ENCODE measurements at places on chromosomes 1 and 21. TPM values are rescaled to one million over a fixed set of nuclear protein-coding genes. Genes with fewer than 3 reads are reported as not detected.

- DNase-seq: no peak
These were observed 4.2 kb upstream of the ECE1 start for GRCh38 chr1:21294266-21294989.

GRCh38 chr1:157399984-157400382, 152.3 kb downstream of the FCRL5 start:
- DNase-seq: no peak

Gene PTP4A2
- polyA plus RNA-seq: 154 TPM

Gene AMY2A
- not detected for polyA plus RNA-seq

Gene EPS8L3
- not detected for polyA plus RNA-seq

Gene TSACC
- polyA plus RNA-seq: not detected

DNA sequence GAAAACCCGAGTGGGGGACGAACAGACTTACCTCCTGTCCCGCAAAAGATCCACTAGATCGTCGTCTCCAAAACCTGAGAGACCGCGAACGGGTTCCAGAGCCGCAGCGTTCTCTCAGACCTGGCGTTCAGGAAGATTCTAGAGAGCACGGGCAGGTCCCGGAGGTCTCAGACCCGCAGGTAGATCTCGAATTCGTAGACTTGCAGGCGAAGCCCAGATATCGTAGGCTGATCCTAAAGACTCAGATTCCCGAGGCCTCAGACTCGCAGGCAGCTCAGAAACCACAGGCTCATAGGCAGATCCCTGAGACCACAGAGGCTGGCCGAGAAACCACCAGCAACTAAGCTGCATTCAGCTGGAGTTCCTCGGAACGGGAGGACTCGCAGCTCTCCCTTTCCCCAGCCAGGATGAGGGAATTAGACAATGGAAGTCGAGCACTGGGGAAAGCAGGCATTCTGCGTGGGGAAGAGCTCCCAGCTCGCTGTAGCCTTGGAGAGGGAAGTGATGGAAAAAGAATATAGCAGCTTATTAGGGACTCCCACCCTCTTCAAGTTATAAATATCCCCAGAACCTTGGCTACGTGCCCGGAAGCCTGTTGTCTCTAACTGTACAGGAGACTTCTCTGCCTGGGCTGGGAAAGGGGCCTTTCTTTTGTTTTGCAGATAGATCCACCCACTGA, at the start of gene ZNF436:
TSS of gene ZNF436 (minus strand) at position 502 of the 679 bp plus-strand sequence. CDS start 1,831 bp downstream, outside the sequence.
- DNase-seq: peak; percentile 97

DNA sequence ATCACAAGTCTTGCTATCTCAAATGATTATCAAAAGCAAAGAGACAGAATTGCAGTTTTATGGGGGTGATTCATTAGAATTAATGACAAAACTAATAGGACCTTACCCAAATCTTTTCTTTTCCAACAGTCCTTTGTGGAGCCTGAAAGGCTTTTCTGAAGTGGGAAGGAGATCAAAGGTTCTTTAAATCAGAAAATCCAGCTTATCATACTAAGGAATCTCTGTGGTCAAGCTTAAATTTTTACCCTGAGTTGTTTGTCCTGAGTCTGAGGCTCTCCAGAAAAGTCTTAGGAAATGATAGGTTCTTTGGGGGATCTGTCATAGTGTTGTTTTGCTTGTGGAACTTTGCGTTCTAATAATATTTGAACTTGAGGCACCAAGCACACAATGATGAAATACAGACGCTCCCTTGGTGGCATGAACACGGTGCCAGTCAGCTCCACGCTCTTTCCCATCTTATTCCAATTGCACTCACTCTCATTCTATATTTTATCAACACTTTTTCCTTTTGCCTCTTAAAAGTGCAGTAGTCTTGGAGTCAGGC, 38.0 kb upstream of the COL24A1 start:
- no peak for DNase-seq

DNA sequence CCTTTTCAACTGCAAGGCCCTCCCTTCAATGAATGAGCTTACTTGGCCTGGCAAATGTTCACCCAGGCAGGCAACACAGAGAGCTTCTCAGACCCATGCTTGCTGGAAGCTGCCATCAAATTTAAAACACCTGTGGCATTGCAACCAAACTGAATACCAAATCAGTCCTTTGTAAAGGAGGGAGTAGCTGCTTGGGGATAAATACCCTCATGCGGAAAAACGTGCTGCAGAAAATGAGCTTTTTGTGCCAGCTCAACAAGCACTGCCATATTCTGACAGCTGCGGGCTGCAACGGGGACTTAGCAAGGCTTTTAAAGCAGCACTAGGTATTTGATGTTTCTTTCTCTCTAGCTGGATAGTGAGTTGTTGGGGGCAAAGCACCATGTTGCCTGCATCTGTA, 119.7 kb downstream of the PLPPR4 start:
- DNase-seq: no peak

Gene EEIG2
- polyA plus RNA-seq: 1.5 TPM

GRCh38 chr1:57311411-57311810, 112.4 kb downstream of the DAB1 start:
- no peak for DNase-seq

DNA sequence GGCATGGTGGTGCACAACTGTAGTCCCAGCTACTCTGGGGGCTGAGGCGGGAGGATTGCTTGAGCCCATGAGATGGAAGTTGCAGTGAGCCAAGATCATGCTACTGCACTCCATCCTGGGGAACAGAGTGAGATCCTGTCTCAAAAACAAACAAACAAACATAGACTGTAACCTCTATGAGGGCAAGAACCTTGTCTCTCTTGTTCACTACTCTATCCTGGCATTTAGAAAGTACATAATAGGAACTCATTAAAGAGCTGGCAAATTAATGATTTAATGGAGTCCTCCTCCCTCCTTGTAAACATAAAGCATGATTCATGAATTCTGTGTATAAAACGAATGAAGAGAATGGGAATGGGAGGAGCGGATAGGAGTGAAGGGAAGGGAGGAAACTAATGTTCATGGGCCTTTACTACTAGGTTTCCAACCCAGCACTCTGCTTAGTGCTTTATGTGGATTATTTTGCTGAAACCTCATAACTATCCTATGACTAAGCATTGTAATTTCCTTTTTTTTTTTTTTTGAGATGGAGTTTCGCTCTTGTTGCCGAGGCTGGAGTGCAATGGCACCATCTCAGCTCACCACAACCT, 8.6 kb downstream of the LMOD1 start:
- no peak for DNase-seq

DNA sequence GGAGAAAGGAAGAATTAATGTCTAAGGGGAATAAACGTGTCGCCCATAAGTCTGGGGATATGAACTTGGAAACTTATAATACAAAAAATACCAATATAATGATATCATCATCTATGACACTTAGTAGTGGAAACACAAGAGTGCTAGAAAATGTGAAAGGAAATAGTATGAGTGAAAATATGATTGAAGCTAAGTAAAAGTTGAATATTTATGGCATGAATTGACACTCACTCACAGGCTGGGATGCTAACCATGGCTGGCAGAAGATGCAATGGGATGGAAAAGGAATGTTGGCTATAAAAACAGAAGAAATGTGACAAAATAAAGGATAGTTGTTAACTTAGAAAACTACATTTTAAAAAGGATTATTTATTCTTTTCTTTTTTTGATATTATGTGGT, 120.1 kb downstream of the XPR1 start:
- DNase-seq: no peak

GRCh38 chr21:26374817-26375216, 198.3 kb downstream of the CYYR1 start:
- no peak for DNase-seq

DNA sequence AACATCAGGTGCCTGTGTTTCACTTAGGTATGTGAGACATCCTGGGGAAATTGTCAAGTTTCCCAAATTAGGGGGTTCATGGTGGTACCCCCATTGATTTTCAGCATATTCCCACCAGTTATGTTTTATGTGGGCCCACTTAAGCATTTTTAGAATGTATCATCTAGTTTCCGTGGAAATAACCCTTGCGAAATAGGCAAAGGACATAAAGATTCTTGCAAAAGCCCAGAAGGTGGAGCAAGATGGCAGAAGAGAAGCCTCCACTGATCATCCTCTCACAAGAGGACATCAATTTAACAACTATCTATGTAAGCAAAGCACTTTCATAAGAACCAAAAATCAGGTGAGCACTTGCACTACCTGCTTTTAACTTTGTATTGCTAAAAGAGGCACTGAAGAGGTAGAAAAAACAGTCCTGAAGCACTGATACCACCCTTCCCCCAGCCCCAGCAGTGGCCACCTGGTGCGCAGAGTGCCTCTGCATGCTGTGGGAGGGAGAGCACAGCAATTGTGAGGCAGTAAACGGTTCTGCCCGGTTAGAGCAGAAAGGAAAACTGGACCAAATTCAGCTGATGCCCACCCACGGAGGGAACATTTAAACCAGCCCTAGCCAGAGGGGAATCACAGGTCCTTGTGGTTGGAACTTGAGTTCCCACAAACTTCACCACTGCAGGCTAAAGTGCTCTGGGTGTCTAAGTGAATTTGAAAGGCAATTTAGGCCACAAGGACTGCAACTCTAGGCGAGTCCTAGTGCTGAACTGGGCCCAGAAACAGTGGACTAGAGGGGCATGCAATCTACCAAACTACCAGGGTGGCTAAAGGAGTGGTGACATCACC, 23.2 kb downstream of the MCOLN2 start:
- no peak for DNase-seq

Gene MAP3K6
- 179 TPM for polyA plus RNA-seq

DNA sequence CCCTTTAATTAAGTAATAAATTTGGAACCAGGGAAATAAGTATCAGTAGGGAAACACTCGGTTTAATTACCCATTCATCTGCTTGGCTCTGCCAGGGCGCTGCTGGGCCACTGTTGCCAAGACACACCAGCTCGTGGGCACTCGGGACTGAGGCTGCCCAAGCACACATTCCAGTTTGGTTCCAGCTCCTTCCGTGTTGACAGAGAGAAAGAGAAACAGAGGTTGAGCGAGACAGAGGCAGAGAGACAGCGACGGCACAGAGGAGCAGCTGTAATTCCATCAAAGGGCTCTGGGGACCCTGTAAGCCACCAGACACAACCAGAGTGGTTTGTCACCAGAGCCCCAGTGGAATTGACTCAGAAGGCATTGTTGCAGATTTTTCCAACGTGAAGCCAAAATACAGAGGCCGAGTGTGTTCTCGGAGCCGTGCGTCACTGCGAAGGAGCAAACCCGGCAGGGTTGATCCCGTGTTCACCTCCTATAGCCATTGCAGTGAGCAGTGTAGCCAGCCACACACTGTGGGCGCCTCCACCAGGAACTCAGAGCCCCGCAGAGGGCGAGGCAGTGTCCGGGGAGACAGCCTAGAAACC, 33.5 kb downstream of the SYF2 start:
- peak; percentile 44 for DNase-seq

DNA sequence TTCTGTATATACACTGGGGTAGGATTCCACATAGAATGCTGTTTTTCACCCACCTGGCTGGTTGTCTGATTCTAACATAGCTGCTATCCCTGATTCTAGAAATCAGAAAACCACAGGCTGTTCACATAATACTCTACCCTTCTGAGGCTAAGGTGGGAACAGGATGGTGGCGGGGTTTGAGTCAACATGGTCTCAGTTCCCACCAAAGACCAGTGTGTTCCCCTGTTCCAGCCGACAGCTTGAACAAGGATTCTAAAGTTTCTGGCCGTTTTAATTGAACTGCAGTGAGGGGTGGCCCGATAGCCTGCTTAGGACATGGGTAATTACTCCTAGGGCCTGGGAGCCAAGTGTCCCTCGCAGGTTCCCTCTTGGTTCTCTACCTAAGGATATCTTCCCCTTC, 38.4 kb downstream of the PEX14 start:
- DNase-seq: no peak

GRCh38 chr21:42539931-42540343, 26.3 kb downstream of the SLC37A1 start:
- no peak for DNase-seq

Gene TMPRSS3
- polyA plus RNA-seq: 0.01 TPM

Gene GNG4
- 0.06 TPM for polyA plus RNA-seq

DNA sequence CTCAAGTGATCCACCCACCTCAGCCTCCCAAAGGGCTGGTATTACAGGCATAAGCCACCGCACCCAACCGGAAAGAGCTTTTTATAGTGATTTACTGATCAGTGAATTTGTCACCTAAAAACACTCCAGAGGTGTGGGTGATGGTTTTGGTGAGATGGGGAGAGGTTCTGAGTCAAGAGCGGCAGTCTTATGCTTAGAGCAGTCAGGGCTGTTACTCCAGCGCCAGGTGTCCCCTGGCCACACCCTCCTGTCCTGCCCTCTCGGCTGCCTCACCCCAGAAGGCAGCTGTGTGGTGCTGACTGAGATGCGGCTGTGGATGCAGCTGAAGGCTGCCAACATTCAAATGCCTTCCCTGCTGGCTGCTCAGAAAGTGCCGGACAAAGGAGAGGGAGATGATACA, 94.5 kb upstream of the LPGAT1 start:
- DNase-seq: no peak

DNA sequence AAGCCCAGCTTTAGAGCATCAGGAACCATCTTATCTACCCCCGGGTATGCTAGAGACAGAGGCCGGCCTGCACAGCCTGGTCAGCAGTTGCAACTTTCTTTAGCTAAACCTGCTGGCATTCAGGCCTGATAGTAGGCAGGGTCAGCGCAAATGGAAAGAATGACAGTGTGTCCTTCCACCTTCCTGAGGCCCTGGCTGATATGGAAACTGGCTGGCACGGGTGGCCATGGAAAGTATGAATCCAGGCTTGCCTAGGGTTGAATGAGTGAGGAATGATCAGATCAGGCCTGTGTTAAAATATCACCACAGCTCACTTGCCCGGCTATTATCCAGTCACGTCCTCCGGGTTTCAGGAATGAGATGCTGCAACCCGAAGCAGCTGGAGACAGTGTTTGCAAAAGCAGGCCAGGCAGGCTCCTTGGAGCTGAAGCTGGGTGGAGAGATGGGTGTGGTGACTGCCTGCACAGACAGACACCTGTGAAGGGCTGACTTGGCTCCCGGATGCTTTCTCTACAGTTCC, 34.7 kb downstream of the RCAN1 start:
- peak; percentile 84 for DNase-seq

Gene NBPF19
- 2.3 TPM for polyA plus RNA-seq

Gene RAB25
- 0.17 TPM for polyA plus RNA-seq

DNA sequence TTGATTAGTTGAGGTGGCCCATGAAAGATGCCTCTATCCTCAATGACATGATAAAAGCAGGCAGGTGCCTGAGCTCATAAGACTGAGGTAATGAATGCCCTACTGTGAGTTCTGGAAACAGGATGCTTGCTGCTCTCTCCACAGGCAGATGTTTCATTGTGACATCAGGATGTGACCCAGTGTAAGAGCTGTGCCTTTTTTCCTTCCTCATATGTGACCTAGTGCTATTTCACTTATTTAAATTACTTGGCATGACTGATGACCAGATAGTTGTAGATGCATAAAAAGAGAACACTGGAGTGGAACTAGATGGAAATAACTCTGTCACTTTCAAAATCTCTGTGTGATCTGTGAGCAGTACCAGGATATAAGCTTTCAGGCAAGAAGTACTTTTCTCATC, 31.9 kb downstream of the KIF14 start:
- DNase-seq: no peak

Gene SYTL1
- polyA plus RNA-seq: 2.5 TPM

Gene CBS
- 4.3 TPM for polyA plus RNA-seq

- DNase-seq: no peak
These were observed 13.2 kb upstream of the MAP1LC3C start for GRCh38 chr1:242011894-242012660.

Gene EDN2
- polyA plus RNA-seq: not detected

All from heart right ventricle (tissue), 16 donors.